ENCODE measurements at places on chromosomes 3 and 15.

DNA sequence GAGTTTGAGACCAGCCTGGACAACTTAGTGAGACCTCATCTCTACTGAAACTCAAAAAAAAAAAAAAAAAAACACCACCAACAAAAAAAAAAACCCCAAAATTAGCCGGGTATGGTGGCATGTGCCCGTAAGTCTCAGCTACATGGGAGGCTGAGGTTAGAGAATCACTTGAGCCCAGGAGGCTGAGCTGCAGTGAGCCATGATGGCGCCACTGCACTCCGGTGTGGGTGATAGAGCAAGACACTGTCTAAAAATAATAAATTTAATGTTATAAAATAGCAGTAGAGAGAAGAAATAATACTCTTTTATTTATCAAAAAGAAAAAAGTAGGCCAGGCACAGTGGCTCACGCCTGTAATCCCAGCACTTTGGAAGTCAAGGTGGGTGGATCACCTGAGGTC lies 17.4 kb downstream of the RCCD1 start:
- no peak for DNase-seq

DNA sequence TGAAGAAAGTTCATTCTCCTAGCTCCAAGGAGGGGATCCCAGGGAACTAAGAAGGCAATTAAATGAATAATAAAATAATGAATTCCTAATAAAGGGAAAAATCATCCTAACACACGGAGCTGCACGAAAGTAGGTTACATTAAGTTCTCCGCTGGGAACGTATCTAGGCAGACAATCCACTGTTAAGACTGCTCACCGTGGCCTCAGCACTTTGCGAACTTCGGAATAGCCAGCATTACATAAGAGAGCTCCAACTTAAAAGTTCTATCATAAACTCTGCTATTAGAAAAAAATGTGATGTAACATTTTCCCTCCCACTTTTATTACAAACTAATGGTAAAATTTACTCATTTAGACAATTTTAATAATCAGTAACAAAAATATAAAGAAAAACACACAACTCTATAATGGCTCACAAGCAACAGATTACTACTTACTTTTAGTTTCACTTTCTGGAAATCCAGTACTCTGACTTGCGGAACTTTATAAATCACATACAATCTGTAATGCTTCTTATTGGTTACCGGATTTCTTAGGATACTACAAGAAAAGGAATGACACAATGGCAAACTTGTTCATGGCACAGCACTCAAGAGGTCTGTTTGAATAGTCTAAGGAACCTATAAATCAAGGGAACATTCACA lies 8.5 kb downstream of the SNRPA1 start:
- no peak for DNase-seq

DNA sequence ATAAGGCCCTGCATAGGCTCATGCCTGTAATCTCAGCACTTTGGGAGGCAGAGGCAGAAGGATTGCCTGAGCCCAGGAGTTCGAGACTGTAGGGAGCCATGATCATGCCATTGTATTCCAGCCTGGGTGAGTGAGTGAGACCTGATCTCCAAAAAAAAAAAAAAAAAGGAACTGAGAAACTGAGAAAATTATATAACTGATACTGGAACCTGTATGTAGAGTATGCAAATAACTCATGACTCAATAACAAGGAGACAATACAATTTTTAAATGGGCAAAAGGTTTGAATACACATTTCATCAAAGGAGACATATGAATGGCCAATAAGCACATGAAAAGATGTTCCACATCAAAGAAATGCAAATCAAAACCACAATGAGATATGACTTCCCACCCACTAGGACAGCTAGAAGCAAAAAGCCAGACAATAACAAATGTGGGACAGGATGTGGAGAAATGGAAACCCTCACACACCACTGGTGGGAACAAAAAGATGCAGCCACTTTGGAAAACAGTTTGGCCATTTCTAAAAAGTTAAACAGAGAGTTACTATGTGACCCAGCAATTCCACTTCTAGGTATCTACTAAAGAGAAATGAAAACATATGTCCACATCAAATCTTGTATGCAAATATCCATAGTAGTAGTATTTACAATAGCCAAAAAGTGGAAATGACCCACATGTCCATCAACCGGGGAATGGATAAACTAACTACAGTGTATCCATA lies 70.7 kb downstream of the IQSEC1 start:
- no peak for DNase-seq

DNA sequence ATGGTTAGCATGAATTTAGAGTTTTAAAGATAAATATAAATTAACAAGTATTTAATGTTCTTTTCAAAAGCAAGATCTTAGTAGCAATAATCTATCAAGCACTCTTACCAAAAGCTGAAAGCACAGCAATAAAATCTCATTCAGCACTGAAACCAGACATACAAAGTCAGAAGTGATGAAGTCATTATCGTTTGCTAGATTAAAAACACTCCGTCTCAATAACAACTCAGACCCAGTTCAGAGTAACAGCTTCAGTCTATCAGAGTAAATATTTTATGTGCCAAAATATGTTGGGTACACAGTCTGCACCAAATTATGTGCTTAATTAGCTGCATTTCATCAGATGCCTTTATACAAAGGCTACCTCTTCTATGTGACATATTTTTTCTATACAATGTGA lies 41.6 kb downstream of the CPA3 start:
- no peak for DNase-seq

- DNase-seq, result no peak
Measured at GRCh38 chr3:14146381-14147065, 21.7 kb downstream of the TMEM43 start.

GRCh38 chr3:55647670-55648069 lies 160.6 kb upstream of the WNT5A start:
- no peak for DNase-seq

- peak; percentile 85 for DNase-seq
Measured at GRCh38 chr15:43517354-43518196, at the start of gene MAP1A. TSS of gene MAP1A (plus strand) at chr15:43517608. CDS start at chr15:43521474, 3,866 bp downstream.

- DNase-seq, result no peak
Measured at GRCh38 chr3:176935194-176935888, 261.9 kb downstream of the TBL1XR1 start.

- DNase-seq, result no peak
Measured at GRCh38 chr3:71303627-71304200, 279.8 kb downstream of the FOXP1 start.

- no peak for DNase-seq
Measured at GRCh38 chr3:153320585-153321128, 158.6 kb downstream of the RAP2B start.

GRCh38 chr3:43785551-43785950 lies 94.8 kb downstream of the ABHD5 start:
- peak; percentile 71 for DNase-seq

DNA sequence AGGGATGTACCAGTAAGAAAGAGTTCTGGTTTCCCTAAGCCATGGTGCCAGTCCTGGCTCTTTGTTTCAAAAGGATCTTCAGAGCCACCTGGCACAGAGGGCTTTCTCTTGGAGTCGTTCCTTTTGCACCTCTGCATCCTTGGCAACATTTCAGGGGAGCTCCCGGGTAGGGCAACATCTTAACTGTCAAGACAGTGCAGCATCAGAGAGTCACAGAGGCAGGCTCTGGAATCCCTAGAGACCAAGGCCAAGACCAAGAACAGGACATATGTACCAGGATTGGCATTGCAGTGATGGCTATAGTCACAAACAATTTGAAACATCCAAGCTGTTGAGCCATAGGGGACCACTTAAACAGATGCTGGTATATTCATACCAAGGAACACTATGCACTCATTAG lies 129.4 kb upstream of the ADPGK start:
- no peak for DNase-seq

GRCh38 chr3:112446343-112446742 lies 52.9 kb downstream of the BTLA start:
- DNase-seq, result peak; percentile 16

GRCh38 chr15:55401786-55402246 lies 6.3 kb downstream of the CCPG1 start:
- no peak for DNase-seq

DNA sequence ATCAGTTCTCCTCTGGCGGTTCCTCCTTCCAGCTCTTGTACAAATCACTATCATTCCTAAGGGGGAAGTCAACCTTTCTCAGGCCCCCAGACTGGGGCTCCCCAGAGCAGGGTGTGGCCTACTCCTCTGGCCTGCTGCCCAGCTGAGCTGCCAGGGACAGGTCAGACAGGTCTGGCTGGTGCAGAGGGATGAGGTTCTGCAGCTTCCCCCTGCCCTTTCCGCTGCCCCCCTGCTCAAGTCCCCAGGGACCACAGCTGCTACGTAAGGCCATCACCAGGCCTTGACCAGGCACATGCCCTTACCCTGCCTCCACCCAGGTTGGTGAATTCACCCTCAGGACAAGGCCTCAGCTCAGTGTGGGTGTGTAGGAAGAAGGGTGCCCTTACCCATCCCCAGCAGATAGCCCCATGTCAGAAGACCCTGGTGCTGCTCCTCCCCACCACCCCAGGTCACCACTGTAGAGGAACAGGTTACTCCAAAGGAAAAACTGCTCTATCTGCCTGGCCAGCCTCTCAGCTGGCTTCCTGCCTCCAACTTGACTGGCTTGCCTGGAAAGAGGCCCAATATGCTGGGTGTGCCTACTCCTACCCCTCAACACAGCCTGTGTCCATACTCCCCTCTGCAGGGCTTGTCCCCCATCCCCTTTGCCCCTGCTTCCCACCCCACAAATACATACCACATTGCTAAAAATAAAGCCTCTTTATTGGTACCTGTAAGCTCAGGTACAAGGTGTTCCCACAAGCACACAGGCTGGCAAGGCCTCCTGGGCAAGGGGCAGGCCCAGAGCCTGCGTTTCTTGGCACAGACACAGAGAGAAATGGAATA lies 12.0 kb downstream of the CSRNP1 start:
- DNase-seq, result peak; percentile 54

DNA sequence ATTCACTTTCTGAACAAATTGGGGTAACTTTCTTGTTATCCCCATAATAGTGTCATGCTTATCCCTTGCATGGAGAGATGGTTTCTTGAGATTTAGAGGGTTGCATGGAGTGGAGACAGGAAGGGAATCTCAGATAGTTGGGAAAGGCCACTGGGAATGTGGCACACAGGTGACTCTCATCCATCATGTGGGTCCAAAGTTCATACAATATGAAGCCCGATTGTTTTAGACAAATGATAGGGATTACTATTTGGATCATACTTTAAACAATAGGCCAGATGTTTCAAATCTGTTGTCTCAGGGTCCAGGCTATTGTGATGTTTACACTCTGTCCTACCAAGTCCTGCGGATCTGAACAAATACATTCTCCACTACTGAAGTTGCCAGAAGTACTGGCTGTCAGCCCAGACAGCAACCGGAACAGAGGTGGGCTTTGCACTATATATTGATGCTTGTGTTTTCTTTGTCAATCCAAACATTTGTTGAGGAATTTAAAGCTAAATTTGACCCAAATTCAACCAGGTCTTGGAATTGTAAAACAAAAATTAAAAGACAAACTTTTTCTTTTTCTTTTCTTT lies 39.2 kb upstream of the NMNAT3 start:
- DNase-seq, result no peak

DNA sequence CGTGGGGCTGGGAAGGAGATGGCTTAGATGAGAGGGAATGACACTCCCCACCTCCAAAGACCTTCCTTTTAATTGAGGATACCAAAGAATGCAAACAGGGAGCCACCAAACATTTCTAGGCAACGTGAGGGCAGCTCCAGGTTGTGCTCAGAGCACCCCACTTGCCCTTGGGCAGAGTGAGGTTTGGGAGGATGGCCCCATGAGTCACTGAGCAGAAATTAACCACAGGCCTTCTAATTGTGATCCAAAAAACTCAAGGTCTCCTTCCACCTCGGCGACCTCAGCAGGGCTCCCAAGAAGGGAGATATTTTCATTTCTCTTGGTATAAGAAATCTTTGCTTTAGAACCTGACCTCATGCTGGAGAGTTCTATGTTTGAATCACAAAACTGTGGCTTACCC lies 305.0 kb upstream of the TPM1 start:
- DNase-seq, result peak; percentile 43

DNA sequence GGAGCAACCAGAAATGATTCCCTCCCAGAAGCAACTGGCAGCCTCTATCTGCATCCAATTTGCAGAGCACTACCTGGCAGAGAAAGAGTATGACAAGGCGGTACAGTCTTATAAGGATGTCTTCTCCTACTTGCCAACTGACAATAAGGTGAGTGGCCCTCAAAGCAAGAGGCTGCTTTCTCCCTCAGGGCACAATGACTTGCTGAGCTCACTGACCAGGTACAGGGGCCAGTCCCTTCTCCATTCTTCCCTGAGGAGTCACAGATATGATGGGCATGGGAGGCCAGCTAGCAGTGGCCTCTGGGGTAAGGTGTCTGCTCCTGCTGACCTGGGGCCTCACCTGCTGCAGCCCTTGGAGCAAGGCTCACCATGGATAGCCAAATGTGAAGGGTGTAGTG lies 20.3 kb downstream of the CSRNP1 start:
- no peak for DNase-seq

DNA sequence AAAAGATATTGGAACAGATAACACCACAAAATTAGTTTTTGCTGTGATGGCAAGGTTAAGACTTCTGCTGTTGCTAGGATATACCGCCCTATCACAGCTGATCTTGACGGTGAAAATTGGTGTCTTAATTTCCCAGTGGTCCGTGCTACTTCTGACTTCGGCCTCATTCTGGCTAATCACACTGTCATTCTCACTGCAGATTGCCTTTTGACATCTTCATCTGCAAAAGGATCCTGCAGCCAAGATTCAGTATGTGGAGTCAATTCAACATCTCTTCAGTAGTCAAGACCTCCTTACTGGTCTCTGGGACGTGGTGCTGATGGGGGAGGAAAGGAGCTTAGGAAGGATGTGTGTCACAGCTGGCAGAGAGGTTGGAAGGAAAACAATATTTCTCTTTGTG lies 438.6 kb downstream of the WDR72 start:
- no peak for DNase-seq

GRCh38 chr15:98760112-98760826 lies 111.9 kb downstream of the IGF1R start:
- DNase-seq, result peak; percentile 39

GRCh38 chr15:42723068-42723467 lies 13.9 kb downstream of the CDAN1 start:
- DNase-seq, result peak; percentile 6

DNA sequence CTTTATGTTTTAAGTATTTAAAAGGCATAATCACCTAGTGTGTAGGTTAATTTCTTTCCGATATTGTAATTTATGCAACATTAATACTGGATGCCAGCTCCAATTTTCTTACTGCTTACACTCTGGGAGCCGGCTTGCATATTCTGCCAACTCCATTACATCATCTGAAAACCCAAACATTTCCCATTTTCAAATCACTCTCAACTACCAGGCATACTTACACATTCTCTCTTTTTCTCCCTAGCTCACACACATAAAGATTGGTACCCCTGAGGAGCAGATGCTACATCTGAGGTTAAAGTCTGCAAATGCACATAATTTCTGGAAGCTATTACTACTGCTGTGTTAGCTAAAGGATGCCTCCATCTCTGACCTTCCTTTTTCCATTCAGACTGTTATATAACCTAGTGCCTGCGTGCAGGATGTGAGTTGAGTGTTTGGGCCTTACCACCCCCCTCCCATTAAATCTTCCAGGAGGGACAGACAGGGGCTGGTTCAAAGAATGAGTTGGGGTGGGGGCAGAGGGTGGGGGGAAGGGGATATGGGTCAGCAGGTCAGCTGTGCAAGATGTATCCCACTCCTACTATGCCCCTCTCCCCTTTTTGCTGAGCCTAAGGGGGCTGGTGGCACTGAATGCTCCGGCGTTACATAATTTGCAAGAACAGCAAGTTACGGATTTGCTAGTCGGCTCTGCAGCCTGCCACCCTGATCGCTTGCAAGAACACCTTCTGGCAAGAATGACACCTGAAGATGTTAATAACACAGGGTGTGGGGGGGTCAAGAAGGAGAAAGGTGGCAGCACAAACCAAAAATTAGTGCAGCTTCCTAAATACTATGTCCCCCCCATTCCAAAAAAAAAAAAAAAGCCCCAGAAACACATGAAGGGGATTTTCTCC lies 2.5 kb downstream of the RORA start:
- DNase-seq, result peak; percentile 41
